ENCODE measurements at places on chromosomes 11 and 22.

DNA sequence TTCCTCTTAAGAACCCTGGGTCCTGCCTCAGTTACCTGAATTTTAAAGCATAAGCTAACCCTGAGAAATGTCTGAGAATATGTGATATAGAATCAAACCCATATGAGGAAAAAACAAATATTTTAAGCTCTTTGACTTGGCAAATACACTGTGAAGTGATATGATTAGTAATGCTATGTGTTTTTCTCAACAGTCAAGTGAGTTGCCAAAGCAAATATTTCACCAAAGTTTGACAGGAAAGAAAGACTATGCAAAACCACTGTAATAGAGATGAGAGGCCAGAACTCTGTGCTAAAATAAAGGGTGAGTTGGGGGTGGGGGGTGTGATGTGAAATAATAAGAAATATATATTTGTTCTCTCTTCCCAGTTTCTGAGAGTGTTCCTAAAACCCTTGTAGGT lies 613.5 kb upstream of the CCDC179 start:
- no peak for DNase-seq

GRCh38 chr11:87203907-87204602 lies 166.3 kb downstream of the TMEM135 start:
- no peak for DNase-seq

DNA sequence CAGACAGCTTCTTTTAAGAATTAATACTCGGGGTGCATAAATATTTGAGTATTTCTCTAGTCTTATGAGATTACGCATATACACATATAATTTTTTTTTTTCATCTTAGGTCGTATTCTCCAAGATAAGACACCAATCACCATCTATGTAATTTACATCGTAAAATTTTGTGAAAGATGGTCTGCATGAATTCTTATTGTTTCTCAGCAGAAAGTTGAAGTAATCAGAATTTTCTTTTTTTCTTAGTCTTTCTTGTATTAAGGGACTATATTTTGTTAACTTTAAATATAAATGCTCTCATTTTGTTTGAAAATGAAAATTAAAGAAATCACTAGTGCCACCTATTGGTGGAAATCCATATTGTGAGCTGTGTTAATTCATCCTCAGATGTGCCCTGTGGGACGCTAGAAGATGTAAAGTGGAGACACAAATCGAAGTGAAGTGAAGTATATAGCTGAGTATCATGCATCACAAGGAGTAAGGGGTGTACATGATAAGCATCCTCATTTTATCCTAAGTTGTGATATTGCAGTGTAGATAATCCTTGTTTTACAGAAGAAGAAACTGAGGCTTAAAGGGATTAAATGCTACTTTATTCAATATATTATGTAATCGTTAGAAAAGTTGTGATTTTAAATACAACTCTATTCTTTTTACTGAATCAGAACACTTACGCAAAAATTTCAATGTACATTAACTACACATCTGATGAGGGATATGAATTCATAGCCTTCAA lies 2084.3 kb downstream of the LRRC4C start:
- DNase-seq = no peak

DNA sequence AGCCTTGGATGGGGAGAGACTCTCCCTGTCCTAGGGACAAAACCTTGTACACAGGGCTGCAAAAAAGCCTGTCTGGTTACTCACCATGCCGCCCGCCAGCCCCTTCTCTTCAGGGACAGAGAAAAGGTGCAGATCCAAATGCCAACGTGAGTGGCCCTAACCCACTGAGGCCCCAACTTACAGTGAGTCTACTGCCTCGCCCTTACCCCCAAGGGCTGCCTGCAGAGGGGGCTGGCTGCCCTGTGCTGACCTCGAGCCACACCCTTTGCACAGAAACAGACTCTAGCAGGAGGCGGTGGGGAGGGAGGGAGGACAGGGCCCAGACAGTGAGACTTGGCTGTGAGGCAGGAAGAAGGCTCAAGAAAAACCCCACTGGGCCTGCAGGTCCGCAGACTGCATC lies 13.6 kb upstream of the CHST1 start:
- DNase-seq = no peak

DNA sequence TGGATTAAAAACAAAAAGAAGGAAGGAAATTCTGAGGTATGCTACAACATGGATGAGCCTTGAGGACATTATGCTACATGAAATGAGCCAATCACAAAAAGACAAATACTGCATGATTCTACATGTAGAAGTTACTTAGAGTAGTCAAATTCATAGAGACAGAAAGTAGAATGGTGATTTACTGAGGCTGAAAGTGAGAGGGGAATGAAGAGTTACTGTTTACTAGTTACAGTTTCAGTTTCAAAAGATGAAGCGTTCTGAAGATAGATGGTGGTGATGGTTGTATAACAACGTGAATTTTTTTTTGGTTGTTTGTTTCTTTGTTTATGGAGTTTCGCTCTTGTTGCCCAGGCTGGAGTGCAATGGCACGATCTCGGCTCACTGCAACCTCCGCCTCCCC lies 9.5 kb downstream of the OR5P2 start:
- DNase-seq = no peak

DNA sequence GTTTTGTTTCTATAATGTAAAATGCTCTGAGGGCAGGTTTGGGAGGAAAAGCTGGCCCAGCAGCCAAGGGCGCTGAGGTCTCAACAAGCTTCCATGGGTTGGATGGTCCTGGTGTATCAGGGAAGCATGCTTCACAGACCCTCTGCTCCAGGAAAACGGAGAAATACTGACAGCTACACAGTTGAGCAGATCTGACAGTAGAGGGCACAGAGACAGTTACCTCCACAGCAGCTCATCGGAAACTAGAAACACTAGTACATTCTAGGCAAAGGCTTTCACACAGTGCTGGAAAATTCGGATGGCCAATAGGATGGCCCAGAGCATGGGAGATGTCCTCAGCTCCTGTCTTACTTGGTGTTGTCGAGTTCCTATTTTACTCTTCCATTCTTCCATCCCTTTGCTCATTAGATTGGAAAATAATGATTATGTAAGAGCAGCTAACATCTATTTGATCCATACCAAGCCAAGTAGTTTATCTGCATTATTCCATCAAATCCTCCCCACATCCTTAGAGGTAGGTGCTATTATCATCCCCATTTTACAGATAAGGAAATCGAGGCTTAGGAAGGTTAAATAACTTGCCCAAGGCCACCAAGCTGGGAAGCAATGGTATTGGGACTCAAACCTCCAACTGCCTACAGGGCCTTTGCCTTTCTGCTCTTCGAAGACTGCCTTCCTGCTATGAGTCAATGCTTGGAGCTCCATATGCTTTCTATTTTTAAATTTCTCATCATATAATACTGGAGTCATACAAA lies 28.3 kb downstream of the LMO2 start:
- no peak for DNase-seq

Measured in stimulated activated naive CD4-positive, alpha-beta T cell (primary cell).